Osteoblast (primary cell): ENCODE measurements at places on chromosomes 5 and 9. TPM values are rescaled to one million over a fixed set of nuclear protein-coding genes. Genes with fewer than 3 reads are reported as not detected.

EGFL7 gene
- 3.3 and 6.2 TPM in 2 replicates for total RNA-seq

KIF12 gene
- total RNA-seq, result not detected in 2 replicates

MTMR12 gene
- total RNA-seq, result 17.7 and 20.6 TPM in 2 replicates

CCDC187 gene
- under 0.01 TPM in 1 of 2 replicates, not detected in the other for total RNA-seq

SPINK13 gene
- total RNA-seq, result not detected in 2 replicates

ARHGEF37 gene
- 0.72 and 0.88 TPM in 2 replicates for total RNA-seq

CCDC171 gene
- 5.8 and 8.0 TPM in 2 replicates for total RNA-seq

SPINK4 gene
- not detected in 2 replicates for total RNA-seq

WNT8A gene
- total RNA-seq, result not detected in 2 replicates

RMRP gene
- total RNA-seq, result 88,726 and 110,601 TPM in 2 replicates

ENTREP1 gene
- under 0.01 TPM in 2 replicates for total RNA-seq

MYMK gene
- not detected in 2 replicates for total RNA-seq

TEK gene
- 4.1 and 8.3 TPM in 2 replicates for total RNA-seq

CXCL14 gene
- not detected in 2 replicates for total RNA-seq

BRD3 gene
- 6.9 and 10.9 TPM in 2 replicates for total RNA-seq

DEPDC1B gene
- 1.4 and 1.8 TPM in 2 replicates for total RNA-seq

CCL21 gene
- not detected in 2 replicates for total RNA-seq

OMD gene
- 0.36 and 1.5 TPM in 2 replicates for total RNA-seq

GLT6D1 gene
- not detected in 2 replicates for total RNA-seq

GARIN3 gene
- total RNA-seq, result not detected in 2 replicates

SHC3 gene
- total RNA-seq, result under 0.01 and 0.36 TPM in 2 replicates

ADAMTS6 gene
- total RNA-seq, result 135 and 150 TPM in 2 replicates

PHYHD1 gene
- total RNA-seq, result 7.6 and 8.0 TPM in 2 replicates

SLC27A6 gene
- total RNA-seq, result not detected in 2 replicates

CAMLG gene
- total RNA-seq, result 47.8 and 56.0 TPM in 2 replicates

PCDHA4 gene
- total RNA-seq, result 0.72 and 0.88 TPM in 2 replicates

CATSPER3 gene
- 0.29 and 0.36 TPM in 2 replicates for total RNA-seq

FCN1 gene
- total RNA-seq, result not detected in 2 replicates

C5orf46 gene
- not detected in 2 replicates for total RNA-seq

CCT5 gene
- 237 and 238 TPM in 2 replicates for total RNA-seq

NPR3 gene
- total RNA-seq, result 73.1 and 92.3 TPM in 2 replicates

TTLL11 gene
- total RNA-seq, result 6.2 and 8.0 TPM in 2 replicates

FAM153A gene
- not detected in 2 replicates for total RNA-seq

PRRT1B gene
- not detected in 2 replicates for total RNA-seq

PRRC2B gene
- total RNA-seq, result 61.6 and 70.9 TPM in 2 replicates

FAM81B gene
- total RNA-seq, result not detected in 2 replicates
